ENCODE measurements at places on chromosomes 5 and 9.

DNA sequence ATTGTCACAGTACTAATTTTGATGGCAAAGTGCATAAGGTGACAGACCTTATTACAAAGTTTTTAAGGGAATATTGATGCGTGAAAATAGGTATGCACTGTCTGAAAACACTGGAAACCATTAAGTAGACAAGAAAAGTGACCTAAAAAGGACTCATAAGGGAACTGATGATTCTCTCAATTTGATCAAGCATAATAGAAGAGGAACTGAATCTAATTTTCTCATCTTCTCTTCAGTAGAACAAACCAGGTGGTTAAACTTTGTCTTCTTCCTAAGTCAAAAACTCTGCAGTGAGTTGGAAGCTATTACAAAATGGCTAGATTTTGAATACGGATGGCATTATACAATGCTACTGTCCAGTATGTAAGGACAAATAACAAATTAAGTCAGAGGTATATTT is 53.4 kb downstream of the RNF145 start:
- no peak for DNase-seq

DNA sequence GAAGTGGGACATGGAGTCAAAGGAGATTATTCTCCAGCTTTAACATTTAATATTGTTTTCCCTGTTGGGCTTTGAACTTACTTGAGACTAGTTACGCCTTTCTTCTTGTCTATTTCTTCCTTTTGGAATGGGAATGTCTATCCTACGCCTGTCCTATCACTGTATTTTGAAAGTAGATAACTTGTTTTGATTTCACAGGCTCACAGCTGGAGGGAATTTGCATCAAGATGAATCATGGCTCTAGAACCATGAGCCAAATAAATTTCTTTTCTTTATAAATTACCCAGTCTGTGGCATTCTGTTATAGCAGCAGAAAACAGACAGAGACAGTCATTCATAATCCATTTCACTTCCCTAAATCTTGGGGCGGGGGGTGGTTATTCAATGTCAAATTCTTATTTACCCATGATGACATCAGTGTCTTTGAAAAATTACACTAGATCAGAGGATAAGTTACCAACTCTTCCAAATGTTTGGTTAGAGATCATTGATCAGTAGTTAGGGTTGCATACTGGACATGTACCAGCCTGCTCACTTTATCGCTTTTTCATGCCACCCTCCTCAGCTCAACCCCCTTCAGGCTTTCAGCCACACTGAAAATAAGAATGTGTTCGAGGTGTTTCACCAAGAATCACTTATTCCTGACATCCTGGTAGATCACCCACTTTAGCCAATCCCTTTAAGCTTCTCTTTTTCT is 419.6 kb upstream of the PIK3R1 start:
- no peak for DNase-seq

- DNase-seq: no peak
These were observed 375.8 kb upstream of the ST8SIA4 start for GRCh38 chr5:101278917-101279316.

- no peak for DNase-seq
These were observed 252.9 kb downstream of the MLLT3 start for GRCh38 chr9:20369391-20369790.

DNA sequence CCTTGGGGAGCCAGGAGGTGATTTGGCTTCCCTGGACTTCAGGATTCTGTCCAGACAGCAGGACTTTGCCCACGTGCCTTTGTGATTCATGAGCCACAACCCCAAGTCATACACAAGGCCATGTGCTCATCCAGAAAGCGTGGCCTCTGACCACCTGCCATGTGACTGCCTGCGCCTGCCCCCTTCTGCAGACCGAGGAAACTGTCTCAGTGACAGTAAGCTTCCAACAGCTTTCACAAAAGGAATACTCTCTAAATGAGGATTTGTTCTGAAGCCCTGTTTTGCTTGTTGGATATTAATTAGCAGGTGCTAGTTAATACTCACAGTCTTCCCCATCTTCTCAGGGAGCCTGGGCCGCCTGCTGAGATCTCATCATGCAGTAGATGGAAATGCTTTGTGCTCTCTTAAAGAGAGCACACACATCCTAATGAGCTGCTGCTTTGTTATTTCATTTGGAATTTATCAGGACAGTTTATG is 36.9 kb upstream of the ANGPTL2 start:
- no peak for DNase-seq

GRCh38 chr5:68077349-68077894 is 138.1 kb upstream of the PIK3R1 start:
- no peak for DNase-seq

- DNase-seq: no peak
These were observed 34.9 kb downstream of the NREP start for GRCh38 chr5:111722140-111722539.

GRCh38 chr5:57246426-57246825 is 72.6 kb downstream of the GPBP1 start:
- no peak for DNase-seq

GRCh38 chr9:111074395-111074794 is 36.1 kb upstream of the LPAR1 start:
- no peak for DNase-seq

DNA sequence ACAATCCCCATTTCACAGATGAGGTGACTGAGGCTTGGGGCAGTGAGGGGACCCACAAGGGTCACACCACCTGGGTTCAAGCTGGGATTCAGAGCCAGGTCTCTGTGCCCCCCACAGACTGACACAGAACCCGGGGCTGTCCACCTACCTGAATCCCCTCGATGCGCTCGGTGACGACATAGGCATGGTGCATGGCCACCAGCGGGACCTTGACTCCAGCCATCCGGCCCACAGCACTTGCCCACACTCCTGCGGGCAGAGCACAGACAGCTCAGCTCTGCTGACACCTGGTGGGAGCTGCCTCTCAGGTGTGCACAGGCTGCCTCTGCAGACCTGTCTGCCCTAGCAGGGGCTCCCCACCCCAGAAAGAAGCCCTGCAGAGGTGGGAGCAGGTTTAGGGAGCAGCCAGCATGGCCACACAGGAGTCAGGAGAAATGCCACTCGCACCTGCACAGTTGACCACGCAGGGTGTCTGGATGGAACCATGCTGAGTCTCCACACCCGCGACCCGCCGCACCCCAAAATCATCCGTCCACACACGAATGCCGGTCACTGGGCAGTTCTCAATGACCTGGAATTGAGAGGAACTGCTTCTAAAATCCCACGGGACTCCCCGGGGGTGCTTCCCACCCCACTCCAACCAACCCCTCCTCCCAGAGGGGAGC is 8.4 kb downstream of the SARDH start:
- DNase-seq: no peak

DNA sequence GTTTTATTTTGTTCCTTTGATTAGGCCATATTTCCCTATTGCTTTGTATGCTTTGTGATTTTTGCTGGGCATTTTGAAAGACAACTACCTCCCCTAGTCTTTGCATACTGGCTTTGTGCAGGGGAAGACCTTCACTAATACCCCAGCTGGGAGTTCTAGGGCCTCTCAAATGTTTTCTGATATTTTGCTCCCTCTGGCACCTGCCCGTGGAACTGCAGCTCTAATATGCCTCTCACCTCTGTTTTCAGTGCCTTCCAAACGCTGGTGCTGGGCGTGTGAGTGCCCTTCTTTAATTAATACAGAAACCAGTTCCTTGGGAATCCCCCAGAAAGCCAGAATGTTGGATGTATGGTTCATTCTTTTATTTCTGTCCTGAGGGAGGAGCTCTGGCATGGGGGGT is 204.5 kb downstream of the COMMD10 start:
- no peak for DNase-seq

DNA sequence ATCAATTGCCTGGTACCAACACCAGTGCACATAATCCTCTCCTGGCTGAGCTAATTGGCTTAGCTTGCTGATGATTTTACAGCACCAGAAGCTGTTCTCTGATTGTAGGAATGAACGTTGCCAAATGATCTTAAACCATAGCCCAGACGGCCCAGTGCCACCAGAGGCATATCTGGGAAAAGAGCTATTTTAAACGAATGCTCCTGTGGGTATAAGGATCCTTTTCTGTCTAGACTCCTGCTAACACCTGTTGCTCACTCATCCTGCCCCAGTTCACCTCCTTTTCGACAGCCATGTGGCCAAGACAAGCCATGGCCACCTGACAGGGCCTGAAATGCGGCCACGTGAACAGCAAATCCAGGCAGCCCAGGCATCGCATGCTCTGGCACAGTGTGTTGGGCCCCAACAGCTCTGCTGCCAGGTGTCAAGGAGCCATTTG is 289.9 kb upstream of the SLC30A5 start:
- DNase-seq: no peak

DNA sequence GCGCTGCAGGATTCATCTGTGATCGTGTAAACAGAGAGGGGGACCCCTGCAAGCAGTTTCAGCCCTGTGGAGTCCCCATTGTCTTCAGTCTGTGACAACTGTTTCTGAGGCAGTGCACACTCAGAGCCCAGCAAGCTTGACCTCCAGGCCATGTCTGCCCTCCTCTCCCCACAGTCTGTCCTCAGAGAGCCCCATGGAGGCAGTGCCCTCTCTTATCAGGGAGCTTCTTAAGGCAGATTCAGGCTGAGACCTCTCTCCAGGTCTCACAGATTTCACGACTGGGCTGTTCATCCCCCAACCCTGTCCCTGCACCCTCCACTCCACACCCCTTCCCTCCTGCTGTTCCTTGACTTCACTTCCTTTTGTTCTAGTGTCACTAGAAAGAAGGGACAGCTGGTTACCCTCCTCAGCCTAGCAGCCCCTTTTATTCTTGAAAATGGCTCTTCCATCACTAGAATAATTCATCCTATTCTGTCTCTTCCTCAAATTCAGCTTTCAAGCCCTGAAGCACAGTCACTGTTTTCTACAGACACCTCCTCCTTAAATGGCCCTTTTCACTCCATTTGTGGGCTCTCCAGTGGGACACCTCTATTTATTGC is 218.4 kb downstream of the MED10 start:
- no peak for DNase-seq

GRCh38 chr5:8767746-8768145 is 778.1 kb downstream of the SEMA5A start:
- no peak for DNase-seq

- DNase-seq: no peak
These were observed 6.2 kb downstream of the OXCT1 start for GRCh38 chr5:41863871-41864486.

DNA sequence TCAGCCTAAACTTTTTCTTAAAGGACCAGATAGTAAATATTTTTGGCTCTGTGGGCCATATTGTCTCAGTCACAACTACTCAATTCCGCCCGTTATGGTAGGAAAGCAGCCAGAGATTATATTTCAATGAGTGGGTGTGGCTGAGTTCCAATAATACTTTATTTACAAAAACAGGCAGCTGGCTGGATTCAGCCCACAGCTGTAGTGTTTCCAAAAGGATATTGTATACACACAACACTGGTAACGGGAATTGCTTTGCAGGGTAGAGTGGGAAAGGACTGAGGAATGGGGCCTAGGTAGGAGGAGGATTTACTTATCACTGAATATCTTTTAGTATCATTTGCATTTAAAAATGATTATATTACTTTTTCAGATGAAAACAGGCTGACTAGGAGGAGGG is 21.0 kb downstream of the GCNT4 start:
- DNase-seq: no peak

GRCh38 chr9:78001946-78002731 is 29.5 kb downstream of the GNAQ start:
- no peak for DNase-seq

GRCh38 chr9:130213911-130214761 is 41.9 kb downstream of the NCS1 start:
- no peak for DNase-seq

DNA sequence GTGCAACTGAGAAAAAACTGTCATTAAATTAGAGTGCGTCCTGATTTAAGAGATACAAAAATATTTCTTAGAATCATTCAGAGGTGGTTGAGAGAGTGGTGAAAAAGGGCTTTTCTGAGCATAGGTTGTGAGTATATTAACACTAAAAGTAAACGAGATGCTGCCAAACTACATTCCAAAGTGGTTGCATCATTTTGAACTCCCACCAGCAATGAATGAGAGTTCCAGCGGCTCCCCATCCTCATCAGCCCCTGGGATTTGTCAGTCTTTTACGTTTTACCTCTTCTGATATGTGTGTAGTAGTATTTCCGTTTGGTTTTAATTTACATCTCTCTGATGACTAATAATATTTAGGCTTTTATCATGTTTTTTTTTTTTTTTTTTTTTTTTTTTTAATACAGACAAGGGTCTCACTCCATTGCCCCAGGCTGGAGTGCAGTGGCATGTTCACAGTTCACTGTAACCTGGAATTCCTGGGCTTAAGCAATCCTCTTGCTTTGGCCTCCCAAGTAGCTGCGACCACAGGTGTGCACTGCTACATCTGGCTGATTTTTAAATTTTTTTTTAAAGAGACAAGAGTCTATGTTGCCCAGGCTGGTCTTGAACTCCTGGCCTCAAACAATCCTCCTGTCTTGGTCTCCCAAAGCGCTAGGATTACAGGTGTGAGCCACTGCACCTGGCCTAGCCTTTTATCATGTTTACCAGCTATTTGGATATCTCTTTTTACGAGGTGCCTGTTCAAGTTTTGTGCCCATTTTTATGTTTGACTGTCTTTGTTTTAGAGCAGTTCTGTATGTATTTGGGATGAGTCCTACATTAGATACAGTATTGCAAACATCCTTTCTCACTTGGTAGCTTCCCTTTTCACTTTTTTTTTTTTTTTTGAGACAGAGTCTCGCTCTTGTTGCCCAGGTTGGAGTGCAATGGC is 17.0 kb downstream of the PRRT1B start:
- no peak for DNase-seq

GRCh38 chr9:34590381-34591247 is 1.1 kb upstream of the CNTFR start:
- no peak for DNase-seq

DNA sequence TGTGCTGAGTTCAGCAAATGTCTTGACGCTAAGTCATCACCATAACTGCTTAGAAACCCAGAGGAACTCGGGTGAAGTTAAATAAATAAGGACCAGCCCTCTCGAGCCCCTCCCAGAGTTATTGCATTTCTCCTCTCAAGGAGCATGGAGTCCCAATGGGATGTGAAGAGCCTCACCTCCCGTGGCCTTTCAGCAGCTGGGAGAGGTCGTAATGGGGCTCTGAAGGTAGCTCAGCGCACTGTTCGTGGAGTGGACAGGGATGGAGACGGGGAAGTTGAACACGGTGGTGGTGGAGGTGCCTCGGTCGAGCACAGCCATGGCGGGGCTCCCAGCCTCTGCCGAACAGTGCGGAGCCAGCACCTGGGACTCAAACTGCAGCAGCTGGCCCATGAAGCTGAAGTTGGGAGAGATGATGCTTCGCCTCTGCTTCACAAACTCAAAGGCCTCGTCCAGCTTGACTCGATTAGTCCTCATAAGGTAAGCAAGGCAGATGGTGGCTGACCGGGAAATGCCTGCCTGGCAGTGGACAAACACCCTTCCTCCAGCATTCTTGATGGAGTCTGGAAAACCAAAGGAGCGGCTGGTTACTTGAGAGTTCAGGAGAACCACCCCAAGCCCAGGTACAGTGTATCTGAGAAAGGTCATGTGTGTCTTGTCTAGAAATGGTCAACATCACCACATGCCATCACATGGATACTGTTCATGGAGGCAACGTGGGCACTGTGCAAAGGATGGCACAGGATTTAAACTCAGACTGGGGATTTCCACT is 2.2 kb downstream of the DUSP1 start:
- DNase-seq: no peak

All from NCI-H187 (cell line).